Cardiac fibroblast (primary cell): ENCODE measurements at places on chromosomes 2 and 18.

DNA sequence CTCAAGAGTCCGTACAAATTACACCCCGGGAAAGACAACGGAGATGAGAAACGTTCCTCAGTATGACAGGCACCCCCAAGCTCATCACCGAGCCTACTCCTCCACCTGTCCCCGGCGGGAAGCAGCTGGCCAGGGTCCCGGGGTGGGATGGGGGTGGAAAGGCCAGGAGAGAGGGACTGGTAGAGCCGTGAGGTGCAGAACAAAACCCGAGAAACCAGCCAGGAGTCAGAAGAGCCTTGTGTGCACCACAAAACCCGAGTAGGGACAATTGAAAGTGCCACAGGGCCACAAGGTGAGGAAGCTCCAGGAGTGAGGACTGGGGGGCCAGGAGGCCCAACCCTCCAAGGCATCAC lies 75.5 kb upstream of the SALL3 start:
- no peak for DNase-seq

- DNase-seq: peak; percentile 81
Observed at GRCh38 chr2:75627902-75628504, 18.6 kb upstream of the MRPL19 start.

- DNase-seq: peak; percentile 80
Observed at GRCh38 chr2:209496586-209496982, 72.7 kb downstream of the MAP2 start.

GRCh38 chr2:148721520-148721931 lies 77.0 kb downstream of the EPC2 start:
- DNase-seq: peak; percentile 23

- DNase-seq: no peak
Observed at GRCh38 chr2:162185541-162186232, 33.6 kb upstream of the GCG start.

- peak; percentile 93 for DNase-seq
Observed at GRCh38 chr2:126657148-126657635, 1.2 kb downstream of the GYPC start.

GRCh38 chr2:132668189-132668823 lies 1.7 kb downstream of the LYPD1 start:
- no peak for DNase-seq

- DNase-seq: no peak
Observed at GRCh38 chr2:234305846-234306245, 191.0 kb downstream of the ARL4C start.

GRCh38 chr2:238930216-238930615 lies 82.3 kb downstream of the TWIST2 start:
- DNase-seq: no peak

GRCh38 chr2:40955042-40955441 lies 503.2 kb upstream of the SLC8A1 start:
- DNase-seq: peak; percentile 17

GRCh38 chr2:28389399-28390240 lies 3.0 kb upstream of the FOSL2 start:
- no peak for DNase-seq

GRCh38 chr18:67010919-67011318 lies 407.0 kb upstream of the CDH19 start:
- peak; percentile 53 for DNase-seq

DNA sequence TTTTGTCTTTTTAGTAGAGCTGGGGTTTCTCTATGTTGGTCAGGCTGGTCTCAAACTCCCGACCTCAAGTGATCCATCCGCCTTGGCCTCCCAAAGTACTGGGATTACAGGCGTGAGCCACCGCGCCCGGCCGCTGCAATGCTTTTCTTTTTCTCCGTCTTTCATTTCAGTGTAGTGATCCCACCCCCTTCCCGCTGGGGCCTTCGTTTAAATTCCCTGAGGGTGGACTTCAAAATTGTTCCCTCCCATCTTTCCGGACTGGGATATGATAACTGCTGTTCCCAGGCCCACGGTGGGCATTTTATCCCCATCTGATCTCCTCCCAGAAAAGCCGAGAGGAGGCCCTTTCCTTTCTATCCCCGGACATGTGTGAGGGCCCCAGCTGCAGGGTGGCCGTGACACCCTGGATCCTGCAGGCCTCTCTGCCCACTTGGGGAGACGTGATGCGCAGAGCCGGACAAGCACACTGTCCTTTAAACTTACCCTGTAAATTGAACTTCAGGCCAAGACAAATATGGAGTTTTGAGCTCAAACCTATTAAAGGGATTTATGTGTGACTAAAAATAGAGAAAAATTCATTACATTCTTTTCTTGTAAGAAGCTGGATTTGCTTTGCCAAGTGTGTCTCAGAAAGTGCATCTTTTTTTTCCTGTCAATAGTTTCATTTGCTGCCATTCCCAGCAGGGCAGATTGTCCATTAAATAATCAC lies 54.5 kb upstream of the AFF3 start:
- DNase-seq: peak; percentile 8

- peak; percentile 25 for DNase-seq
Observed at GRCh38 chr18:12520442-12520992, 112.8 kb downstream of the PRELID3A start.

- peak; percentile 87 for DNase-seq
Observed at GRCh38 chr18:63161761-63162195, 157.8 kb downstream of the BCL2 start.

- no peak for DNase-seq
Observed at GRCh38 chr2:175441181-175441761, 259.8 kb upstream of the ATP5MC3 start.

DNA sequence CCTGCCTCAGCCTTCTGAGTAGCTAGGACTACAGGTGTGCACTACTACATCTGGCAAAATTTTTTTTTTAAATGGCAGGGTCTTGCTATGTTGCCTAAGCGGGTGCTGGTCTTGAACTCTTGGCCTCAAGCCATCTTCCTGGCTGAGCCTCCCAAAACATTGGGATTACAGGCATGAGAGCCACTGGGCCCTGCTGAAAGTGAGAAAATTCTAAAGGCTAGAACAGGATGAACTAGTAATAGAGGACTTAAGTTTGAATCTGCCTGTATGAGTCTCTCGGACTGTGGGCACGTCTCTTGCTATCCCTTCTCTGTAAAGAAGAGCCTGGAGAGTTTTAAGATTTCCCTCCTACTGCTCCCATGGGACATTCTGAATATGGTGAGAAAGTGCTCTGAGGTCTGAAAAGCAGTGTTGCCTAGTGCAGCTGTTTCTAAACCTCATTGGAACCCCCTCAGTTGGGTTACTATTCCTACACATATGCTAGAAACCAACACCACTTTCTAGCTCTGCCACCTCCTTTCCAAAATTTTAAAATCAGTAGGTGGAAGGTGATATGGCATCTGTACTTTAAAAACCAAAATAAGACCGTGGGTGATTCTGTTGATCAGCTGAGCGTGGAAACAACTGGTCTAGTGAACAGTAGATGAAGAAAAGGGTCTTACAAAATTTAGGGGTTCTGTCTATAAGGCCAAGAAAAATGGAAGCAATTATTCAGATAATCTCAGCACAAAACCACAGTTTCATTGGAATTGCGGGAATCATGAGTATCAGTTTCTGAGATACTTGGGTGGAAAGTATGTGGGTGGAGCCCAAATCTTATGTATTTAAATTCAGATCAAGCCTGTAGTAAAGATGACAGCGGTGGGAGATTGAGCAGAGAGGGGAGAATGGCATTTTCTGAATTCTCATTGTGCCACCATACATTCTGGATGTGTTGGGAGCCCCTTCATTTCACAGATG lies 259.8 kb upstream of the CXCR4 start:
- DNase-seq: no peak

GRCh38 chr18:60277855-60278480 lies 94.6 kb downstream of the MC4R start:
- peak; percentile 30 for DNase-seq

DNA sequence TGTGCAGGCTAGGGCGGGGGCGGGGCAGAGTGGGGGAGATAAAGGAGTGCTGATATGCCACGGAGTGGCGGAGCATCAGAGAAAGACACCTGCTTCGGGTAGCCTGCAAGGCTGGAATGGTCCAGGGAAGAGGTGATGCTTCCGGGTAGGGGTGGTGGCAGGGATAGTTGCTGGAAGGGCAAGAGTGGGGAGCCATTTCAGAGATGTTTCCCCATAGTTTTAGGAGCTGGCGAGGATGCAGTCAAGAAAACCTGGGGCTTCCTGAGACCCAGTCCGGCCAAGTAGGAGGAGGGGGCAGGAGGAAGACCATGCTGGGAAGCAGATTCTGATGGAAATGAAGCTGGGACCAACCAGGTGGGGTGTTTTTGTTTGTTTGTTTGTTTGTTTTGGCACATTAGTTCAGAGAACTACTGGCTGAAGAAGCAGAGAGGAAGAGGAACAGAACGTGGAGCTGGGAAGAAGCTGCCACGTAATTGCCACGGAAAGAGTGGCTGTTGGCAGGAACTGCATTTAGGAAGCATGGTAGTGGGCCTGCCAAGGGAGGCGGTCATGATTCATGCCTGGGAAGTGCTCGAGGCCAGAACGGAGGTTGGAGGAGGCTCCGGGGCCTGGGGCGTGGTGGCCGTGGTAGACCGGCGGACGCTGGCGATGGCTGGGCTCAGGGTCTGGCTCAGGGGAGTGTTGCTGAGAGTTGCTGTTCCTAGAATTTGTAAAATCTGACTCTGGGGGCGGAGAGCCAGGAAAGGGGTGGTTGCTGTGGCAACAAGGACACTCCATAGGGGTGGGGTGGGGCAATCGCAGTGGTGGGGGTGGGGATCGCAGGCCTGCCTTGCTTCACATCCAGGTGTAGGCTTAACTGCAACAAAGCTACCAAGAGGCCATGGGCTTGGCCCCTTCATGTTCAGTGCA lies 8.6 kb upstream of the INPP5D start:
- DNase-seq: peak; percentile 90

DNA sequence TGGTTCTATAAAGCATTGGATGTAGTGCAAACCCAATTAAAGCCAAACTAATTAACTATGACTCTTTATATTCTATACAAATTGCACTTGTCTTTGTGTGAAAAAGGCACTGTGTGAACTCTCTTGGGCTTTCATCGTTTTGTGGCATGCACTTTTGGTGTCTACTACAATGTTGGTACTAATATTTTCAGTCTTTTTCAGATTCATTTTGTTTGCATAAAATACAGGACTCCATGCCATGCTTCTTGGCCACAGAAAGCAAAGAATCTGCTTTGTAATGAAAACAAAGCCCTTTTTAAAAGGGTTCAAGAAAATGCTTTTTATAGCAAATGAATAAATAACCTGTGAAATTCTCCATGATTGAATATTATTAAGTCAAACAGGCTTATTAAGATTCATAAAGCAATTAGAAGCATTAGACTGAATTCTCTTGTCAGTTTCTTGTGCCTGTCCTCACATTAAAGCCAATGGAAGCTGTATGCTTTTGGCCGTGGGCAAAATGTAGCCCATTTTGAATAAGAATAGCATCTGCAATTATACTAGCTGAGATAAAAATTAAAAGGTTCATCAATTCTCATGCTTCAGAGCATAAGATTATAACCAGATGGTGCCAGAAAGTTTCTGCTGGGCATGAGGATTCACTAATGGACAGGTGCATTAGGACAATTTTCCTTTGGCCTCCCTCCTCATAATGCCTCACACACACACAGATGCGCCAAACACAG lies 1665.2 kb downstream of the SUCLG1 start:
- DNase-seq: no peak

DNA sequence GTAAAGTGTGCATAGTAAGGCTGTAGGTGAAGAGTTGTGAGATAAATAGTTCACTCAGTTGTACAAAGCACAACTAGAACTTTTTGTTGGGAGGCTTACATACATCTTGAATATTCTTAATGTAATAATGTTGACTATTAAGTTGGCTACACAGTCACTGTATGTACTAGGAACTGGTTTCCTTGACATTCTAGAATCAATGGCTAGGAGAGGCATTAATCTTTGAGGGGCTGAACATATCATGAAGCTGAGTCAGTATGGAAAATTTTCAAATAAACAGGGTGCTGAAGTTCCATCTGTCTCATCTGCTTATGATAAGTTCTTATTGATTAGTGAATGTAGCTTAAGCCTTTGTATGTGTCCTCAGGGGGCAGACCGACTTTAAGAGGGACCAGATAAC lies 23.4 kb downstream of the METTL21A start:
- DNase-seq: no peak

DNA sequence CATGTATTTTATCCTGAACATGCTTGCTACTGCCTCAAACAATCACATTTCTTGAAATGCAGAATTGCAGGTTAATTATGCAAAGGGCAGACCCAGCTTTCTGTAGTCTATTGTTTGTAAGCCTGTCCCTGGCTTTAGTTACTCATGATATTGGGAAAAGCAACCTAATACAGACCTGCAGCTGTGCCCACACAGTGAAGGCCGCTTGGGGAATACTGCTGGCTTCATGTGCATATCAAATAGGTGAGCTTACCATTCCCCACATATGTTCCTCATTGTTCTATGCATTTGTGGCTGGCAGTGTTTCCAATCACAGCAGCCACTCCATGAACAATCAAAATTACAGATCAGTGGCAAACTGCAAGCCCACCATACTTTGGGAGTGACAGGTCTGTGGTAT lies 186.3 kb downstream of the TMEM163 start:
- no peak for DNase-seq

GRCh38 chr2:233426619-233427342 lies 72.5 kb downstream of the DGKD start:
- DNase-seq: peak; percentile 49

DNA sequence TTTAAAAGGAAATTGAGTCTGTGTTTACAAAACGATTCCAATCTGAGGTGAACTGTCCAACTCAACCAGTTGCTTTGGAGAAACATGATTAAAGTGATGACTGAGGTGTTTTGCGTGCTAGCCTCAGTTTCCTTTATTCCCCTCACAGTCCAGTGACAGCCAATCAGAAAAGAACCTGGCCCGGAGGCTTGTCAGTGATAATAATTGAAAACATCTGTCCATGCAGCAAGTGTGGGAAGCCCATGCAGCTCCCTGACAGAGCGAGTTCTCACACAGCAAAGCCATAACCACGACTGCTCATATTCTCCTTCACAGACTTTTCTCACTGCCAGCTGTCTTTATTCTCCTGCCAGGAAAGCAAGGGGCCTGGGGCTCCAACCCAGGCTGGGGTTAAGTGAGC lies 613.4 kb downstream of the ARHGAP15 start:
- no peak for DNase-seq

DNA sequence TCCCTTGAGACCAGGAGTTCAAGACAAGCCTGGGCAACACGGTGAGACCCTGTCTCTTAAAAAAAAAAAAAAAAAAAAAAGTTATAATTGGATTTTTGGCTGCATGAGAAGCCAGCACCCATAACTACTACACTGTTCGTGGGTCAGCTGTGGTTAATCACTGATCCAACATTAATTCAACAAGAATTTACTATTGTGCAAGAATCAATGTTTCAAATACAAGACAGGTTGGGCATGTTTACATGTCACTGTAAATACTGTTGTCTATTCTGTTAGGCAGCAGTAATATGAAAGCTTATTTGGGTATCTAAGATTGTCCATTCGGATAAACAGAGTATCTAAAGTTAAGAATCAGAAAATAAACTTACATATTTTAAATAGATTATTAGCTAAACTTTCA lies 62.3 kb downstream of the ESCO1 start:
- DNase-seq: no peak
